Activated CD4-positive, CD25-positive, alpha-beta regulatory T cell treated with anti-CD3 and anti-CD28 coated beads, Interleukin-2, amount 50 U/mL, for 72 hours (primary cell): ENCODE measurements at places on chromosomes 7 and 10.

- DNase-seq: no peak
Observed at GRCh38 chr10:71432956-71433767, 36.4 kb downstream of the CDH23 start.

GRCh38 chr10:526651-527312 is 162.7 kb downstream of the DIP2C start:
- DNase-seq: no peak

DNA sequence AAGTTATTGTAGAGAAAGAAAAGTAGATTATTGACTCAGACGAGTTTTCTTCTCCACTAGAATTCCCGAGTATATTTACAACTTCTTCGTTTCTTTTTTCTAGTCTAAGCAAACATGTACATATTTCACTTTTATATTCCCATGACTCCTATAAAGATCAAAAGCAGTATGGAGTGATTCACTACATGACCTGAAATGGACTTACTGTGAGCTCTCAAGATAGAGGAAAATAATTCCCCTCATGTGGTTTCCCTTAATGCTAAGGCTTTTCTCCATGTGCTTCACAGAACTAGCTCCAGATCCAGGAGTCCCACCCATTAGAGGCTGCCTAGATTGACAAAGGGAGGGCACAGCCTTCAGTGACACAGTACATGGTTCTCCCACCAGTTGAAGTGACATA is 823.1 kb upstream of the LRRTM3 start:
- no peak for DNase-seq

DNA sequence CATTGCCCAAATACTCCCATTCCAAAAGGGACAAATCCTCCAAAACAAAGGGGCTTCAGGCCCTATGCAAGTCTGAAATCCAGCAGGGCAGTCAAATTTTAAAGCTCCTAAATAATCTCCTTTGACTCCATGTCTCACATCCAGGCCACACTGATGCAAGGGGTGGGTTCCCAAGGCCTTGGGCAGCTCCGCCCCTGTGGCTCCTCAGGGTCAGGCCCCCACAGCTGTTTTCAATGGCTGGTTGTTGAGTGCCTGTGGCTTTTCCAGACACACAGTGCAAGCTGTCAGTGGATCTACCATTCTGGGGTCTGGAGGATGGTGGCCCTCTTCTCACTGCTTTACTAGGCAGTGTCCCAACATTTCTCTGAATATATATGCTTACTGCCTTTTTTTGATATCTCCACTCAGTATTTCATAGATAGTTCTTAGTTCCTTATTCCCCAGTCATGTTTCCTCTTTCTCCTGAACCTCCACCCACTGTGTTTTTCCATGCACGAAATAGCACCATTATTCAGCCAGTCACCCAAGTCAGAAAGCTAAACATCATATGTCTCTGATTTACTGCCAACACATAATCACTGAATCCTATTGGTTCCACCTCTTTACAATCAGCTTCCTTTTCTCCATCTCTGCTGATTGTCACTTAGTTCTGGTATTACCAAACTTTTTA is 172.6 kb upstream of the CACNA2D1 start:
- no peak for DNase-seq

DNA sequence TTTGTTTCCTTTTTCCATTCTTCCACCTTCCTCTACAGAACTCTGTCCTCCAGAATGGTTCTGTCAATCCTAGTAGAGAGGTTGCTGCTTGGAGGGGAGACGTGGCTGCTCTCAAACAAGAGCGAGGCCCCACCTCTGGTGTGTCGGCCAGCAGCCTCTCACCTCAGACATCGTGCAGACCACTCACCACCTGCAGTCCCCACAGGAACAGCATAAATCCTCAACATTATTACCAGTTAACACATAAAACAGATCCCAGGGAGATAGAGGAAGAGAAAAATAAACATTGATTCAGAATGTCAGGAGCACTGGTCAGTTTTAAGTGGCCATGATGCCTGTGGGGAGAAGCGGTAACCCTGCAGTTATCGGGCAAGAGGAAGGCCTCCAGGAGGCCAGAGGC is 485.9 kb upstream of the DPP6 start:
- DNase-seq: no peak

DNA sequence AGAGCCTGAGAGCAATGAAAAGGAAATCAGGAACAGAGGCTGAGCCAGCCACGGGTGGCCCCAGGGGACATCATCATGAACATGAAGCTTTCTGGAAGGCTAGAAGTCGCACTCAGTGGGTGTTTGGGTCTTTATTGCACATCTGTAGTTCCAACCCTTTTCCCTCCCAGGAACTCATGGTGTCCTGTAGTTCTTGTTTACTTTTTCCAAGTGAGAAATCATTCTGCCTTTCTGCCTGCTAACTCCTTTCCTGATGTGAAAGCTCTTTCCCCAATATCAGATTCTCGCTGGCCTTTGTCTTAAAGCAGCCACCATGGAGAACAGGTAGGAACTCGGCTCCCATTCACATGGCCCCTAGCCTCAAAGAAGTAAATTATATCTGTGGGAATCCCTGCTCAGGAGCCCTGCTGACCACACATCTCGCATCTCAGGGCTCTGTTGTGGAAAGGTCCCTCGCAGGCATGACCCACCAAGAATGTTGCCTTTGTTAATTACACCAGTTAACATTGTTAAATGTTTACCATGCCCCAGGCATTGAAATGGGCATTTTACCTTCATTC is 542.7 kb downstream of the TNS3 start:
- DNase-seq: no peak

GRCh38 chr10:13100349-13101294 is 659 bp downstream of the OPTN start:
- peak; percentile 42 for DNase-seq

DNA sequence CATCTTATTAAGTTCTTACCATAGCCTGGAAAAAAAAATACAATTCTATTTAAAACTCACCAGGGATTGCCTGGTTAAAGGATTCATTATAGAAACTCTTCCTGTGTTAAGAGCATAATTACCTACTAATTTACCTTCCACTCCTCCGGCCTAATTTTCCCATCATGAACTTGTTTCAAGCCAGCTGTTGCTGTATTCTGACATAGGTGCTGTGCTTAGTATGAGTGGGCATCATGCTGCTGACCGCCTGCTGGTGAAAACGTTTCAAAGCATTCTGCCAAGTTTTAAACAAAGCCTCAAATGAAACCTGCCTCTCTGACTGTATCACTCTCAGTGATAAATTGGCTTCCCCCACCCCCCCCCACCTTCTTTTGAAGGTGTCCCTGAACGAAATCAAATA is 47.8 kb upstream of the KCNMA1 start:
- DNase-seq: no peak

DNA sequence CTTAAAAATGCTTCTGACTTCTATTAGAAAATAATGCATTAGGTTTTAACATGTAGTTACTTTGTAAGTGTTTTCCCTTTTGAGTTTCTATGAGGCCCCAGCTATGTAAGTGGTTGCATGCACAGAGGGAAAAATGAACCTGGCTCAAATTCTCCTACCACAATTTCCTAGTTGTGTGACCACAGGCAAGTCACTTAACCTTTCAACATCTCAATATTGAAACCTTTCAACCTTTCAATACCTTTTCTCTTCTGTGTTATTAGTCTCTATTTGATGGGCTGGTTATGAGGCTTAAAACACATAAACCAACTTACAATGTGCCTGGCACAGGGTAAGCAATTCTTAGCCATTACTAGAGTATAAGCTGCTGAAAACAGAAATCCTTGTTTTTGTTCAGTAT is 203.0 kb downstream of the KCND2 start:
- no peak for DNase-seq

GRCh38 chr7:46003896-46004875 is 83.1 kb upstream of the IGFBP3 start:
- DNase-seq: no peak

DNA sequence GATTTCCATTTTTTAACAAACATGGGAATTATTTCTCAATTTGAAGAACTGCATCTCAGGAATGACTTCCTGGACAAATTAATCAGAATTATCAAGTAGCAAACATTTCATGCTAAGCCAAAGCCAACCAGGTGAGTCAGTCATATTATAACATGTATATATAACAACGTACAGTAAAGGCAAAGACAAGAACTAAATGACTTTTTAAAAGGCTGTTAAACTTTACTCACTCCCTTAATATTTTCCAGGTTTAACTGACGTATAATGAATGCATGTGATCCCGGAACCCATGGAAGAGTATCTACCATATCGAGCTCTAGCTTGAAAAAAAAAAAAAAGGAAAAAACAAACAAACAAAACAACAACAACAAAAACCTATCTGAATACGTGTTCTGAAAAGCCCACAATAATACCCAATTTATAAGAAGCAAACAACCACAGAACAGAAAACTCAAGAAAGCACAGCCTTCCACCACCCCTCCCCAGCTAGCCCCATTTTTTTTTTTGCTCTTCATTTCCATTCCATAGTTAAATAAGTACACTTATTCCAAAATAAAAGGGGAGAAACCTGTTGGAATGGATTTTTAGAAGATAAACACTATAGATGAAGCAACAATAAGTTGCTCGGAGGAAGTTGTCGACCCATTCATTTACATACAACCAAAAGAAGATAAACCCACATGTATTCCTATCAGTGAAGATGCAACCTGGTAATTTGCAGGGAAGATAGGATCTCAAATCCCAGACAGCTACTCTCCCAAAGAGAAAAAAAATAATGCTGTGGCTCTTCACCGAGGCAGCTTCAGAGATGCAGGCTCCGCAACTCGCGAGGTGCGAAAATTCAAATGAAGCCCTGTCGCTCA is 537 bp downstream of the NAPEPLD start:
- DNase-seq: no peak

DNA sequence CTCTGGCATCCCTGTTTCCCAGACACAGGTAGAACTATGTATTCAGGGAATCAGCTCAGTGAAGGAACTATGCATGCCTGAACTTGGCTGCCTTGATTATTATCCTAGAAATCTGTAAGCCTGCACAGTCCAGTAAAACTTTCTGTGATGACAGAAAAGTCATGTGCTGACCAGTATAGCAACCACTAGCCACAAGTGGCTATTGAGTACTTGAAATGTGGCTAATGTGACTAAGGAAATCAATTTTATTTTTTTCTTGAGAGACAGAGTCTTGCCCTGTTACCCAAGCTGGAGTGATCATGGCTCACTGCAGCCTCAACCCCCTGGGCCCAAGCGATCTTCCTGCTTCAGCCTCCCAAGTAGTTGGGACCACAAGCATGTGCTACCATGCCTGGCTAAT is 3.5 kb downstream of the EXOSC1 start:
- DNase-seq: no peak

DNA sequence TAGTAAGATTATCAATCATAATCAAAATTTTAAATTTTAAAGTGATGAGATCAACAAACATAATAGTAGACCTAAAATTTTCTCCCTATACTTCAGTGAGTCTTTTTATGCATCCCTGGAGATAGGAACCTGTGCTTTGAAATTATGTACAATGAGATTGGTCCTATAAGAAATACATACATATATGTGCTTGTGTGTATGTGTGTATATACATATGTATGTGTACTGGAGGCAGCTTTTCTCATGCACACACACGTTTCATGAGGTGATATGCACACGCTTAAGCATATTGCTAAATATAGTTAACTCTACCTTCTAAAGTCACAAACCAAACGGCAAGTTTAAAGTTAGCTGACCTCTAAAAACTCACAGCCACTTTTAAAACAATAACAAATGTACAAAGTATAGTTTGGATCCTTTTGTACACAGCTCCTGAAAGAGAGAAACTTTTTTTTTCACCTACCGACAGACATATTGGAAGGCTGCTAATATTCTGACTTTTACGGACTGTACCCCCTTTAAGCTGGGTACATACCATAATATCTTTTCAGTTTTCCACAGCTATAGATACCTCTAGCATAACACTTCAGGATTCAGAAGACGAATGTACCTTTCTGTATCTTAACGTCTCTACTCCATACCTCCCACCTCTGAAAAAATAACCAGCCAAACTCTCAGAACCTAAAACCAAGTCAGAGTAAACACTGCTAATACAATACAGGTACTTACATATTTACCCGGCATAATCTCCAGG is 3.3 kb downstream of the ITGB1 start:
- DNase-seq: no peak

GRCh38 chr10:70510904-70511303 is 32.3 kb downstream of the PALD1 start:
- no peak for DNase-seq

- no peak for DNase-seq
Observed at GRCh38 chr10:38050212-38050611, 39.7 kb downstream of the ZNF33A start.

DNA sequence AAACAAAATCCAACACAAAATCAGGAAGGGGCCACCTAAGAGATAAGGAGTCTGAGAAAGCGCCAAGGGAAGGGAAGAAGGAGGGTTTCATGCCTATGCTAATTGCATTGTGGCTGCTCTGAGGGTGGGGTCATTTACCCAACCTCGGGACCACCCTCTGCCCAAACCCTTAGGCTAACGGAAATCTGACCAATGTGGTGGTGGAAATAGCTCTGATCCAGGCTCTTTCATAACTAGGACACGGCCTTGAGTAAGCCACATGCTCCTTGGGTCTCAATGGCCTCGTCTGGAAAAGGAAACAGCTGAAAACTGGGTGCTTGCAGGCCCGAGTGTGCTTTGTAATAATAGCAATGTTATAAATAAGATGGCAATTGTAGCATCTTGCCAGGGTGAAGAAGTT is 14.9 kb upstream of the SRGN start:
- DNase-seq: no peak
